ENCODE measurements at places on chromosomes 16 and 17. TPM values are rescaled to one million over a fixed set of nuclear protein-coding genes. Genes with fewer than 3 reads are reported as not detected.
A peak's percentile ranks its signal among the peaks of the same experiment; 100 is the strongest.

Gene OR1F1
- total RNA-seq: not detected

Gene GP2
- total RNA-seq: not detected

Gene GLP2R
- not detected for total RNA-seq

Gene TTC19
- total RNA-seq: 45.3 TPM

Gene ZNF469
- total RNA-seq: 2.6 TPM

Gene USP43
- not detected for total RNA-seq

Gene ZNF624
- 3.1 TPM for total RNA-seq

Gene PIGQ
- total RNA-seq: 43.5 TPM

Gene CMTM1
- total RNA-seq: 2.1 TPM

Gene P2RX1
- total RNA-seq: not detected

DNA sequence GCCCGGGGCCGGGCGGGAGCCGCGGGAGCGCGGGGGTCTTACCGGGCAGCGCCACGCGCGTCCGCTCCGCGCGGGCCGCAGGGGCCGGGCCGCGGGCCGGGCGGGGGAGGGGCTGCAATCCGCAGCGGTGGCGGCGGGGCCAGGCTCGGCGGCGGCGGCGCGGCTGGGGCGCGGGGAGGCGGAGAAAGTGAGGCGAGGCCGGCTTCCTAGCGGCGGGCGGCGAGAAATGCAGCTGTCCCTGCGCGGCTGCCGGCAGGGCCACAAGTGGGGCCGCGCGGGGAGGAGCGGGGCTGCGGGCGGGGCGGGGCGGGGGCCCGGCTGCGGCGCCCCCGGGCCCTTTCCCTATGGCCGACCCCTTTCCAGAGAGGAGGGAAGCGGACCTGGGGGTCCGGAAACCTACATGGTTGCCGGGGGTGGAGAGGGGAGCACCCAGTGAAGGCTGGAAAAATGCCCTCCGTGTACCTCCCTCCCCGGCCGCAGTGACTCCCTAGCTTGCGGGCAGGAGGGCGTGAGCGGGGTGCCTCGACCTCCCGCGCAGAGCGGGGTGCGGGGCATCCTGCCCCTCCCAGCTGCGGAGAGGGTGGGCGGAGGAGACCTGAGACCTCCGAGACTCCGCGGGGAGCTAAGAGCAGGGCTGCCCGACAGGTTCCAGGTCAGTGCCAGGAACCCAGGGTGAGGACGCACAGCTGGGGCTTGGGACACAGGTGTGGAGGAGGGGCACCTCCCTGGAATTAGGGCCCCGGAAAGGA lies at the start of gene CUEDC1:
TSS of gene CUEDC1 (minus strand) at position 230 of the 749 bp plus-strand sequence. CDS start 69,848 bp downstream, outside the sequence.
- DNase-seq: peak; percentile 88

GRCh38 chr16:67862623-67863583 lies 9.9 kb upstream of the EDC4 start:
- peak; percentile 87 for DNase-seq

- no peak for DNase-seq
Observed at GRCh38 chr16:65429504-65430181, 307.8 kb upstream of the CDH11 start.

DNA sequence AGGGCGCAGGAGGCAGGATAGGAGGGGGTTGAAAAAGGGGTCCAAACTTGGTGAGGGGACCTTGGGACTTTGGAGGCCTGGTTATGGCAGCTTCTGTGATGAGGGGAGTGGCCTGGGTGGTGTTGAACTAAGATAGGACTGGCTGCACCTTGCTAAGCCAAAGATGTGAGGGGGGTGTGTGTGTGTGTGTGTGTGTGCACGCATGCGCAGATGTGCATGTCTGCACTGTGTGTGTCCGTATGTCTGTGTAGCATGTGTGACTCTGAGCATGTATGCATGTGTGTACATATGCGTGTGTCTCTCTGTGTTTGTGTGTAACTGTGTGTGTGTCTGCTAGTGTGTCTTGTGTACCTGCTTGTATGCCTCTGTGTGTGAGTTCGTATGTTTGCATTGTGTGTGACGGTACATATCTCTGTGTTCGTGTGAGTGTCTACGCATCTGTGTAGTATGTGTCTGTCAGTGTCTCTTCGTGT lies 4.1 kb downstream of the SLC16A5 start:
- DNase-seq: no peak

- no peak for DNase-seq
Observed at GRCh38 chr16:87135246-87136030, 181.8 kb downstream of the C16orf95 start.

- DNase-seq: peak; percentile 78
Observed at GRCh38 chr16:86761111-86762031, 183.0 kb downstream of the FOXL1 start.

GRCh38 chr17:81910840-81911276 lies 341 bp downstream of the PCYT2 start:
- DNase-seq: peak; percentile 55

DNA sequence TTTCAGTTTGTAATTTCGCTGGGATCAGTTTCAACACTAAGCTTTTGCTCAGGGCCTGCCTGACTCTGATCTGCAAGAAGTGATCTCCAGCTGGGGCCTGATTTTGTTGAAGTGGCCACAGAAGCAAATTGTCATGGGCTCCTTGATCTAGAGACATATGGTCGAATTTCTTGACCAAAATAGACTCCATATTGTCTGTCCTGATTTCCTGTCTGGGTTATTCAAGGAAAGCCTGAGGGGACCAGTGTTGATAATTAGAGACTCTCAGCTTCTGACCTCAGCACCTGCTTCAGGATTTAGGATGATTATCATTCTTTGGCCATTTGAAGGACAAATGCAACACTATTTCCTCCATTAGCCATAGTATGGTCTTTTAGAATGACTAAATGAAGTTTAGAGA lies 48.9 kb upstream of the MSI2 start:
- DNase-seq: no peak

GRCh38 chr17:20253323-20253722 lies 214.0 kb downstream of the LGALS9B start:
- no peak for DNase-seq

GRCh38 chr16:86905302-86905701 lies 327.0 kb downstream of the FOXL1 start:
- no peak for DNase-seq

DNA sequence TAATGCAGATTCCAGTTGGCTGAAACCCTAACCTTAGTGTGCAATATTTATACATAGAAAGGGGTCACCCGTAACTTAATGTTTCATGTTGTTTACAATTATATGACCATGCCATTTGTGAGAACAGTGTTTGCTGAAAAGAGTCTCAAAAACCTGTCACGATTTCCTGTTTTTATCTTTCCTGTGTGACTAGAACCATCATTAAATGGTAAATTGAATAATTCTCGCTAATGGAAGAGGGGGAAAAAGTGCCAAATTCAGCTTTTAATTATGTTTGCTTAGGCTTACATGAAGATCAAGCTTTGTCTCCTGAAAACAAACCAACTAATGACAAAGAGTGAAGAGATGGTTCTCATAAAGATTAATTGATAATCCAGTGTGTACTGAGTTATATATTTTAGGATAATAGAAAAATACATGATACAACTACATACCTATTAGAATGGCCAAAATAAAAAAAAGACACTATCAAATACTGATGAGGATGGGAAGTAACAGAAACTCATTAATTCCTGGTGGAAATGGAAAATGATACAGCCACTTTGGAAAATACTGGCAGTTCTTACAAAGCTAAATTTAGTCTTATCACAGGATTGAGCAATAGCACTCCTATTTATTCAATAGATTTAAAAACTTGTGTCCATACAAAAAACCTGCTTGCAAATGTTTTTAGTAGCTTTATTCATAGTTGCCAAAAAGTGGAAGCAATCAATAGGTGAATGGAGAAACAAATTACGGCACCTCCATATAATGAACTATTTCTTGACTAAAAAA lies 141.7 kb downstream of the CDK5R1 start:
- DNase-seq: no peak

DNA sequence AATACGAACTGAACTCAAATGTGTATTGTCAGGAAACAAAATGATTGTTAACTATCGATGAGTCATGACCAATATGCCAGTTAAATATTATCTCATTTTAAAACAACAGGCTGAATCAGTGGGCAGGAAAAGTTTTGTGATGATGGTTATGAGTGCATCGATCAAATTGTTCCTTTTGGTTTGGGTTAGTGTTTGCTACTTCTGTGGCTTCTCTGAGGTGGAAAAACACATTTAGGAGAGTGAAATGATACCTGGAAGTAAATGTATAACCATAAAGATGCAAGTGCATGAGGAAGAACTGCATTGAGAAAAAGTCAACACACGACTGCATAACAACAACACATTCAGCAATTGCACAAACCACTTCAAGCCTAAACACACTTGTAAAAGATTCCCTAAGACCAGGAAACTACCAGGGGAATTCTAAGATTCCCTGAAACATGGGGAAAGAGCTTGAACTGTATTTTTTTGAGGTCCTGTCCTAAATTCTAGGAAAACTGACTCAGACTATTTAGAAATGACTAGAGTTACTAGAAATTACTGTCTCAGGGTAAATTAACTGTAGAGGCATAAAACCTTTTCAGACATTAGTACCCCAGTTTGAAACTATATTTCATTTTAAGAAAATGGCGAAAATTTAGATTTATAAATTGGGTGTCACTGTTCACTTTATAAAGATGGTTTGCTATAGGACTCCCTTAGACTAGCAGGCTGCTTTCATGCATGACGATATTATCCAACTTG lies 44.8 kb downstream of the CDYL2 start:
- DNase-seq: no peak

DNA sequence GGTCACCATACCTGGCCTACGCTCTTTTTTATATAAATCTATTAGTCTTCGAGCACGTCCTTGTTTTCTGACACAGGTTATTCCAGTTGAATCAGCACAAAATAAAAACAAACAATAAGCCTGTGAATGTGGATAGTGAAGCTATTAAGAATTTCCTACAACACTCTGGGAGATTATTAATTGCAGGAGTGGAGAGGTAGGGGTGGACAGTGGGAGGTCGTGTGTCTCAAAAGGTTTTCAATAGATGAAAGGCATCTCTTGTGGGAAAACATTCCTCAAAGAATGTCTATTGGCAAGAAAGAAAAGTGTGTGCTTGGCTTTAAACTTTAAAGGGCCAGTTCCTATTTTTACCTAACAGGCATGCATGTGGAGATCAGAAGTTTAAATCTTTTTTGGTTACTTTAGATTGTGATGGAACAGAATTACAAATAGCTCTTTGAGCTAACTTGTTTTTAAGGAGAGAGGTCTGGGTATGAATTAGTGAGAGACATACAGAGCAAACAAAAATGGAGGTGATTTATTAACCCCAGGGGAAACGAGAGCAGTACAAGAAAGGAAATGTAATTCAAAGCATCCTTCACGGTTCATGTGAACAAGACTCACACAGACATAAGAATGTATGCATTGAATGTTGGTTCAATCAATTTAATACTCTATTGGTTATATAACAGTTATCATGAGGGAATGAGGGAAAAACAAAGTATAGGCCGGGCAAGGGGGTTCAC lies 9.0 kb downstream of the SMYD4 start:
- DNase-seq: no peak

GRCh38 chr17:4184811-4185210 lies 41.8 kb downstream of the CYB5D2 start:
- DNase-seq: no peak

GRCh38 chr16:62283-62967 lies 8.8 kb downstream of the SNRNP25 start:
- DNase-seq: no peak

DNA sequence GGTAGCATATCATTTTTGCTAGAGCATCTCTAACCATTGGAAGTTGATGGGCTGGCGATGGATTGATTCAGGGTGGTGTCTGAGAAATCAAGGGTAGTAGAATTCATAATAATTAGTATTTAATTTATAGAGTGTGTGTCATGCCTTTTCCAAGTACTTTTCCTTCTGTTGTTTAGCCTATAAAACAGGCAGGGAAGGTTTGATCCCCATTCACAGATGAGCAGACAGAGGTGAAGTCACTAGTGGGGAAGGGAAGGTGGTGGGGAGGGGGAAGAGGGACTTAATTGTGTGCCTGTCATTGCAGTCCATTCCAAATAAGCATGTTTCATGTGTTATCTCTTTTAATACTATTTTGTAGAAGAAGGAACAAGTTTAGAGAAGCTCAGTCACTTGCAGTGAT lies 131.3 kb downstream of the MSI2 start:
- DNase-seq: no peak

DNA sequence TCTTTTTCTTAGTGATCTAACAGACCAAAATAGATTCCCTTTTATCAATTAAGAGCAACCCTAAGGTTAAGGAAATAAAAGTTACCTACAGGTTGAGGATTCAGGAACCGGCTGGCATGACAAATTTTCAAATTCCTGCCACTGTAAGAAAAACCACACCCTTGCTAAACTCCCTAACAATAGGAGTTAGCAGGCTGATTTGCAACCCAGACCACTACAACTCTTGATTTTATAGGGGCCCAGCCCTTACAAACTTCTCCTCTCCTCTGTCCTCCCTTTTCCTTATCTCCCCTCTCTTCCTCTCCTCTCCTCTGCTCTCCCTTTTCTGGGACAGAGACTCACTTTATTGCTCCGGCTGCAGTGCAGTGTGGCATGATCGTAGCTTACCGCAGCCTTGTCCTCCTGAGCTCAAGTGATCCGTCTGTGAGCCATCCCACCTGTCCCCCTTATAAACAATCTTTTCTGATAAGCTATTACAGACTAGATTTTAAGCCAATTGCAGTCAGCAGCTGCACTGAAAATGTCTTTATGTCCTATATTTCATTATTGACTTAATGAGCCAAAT lies 418.9 kb downstream of the CDH8 start:
- DNase-seq: no peak

DNA sequence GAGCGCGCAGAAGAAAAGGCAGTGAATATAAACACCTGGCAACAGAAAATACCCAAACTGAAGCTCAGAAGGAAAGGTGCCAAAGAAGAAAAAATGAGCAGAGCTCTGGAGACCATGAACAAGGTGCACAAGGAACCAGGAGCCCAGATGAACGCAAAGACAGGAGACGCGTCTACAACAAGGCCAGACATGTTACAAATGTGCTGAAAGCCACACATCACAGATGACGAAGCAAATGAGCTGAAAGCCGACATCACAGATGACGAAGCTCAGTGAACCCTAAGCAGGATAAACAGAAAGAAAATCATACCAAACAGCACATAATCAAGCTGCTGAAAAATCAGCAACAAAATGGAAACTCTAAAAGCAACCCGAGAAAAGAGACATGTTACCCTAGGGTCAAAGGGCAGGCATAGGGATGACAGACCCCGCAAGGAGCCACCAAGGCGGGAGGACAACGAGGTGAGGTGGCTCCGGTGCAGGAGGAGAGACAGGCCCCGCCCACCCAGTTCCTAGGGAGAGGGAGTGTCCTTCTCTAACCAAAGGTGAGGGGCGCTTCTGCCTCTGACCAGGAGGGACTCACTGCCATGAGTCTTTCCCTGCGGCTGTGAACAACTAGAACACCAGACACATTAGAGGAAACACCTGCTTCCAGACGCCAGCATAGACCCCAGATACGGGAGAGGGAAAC lies 39.1 kb downstream of the CCDC57 start:
- DNase-seq: no peak

DNA sequence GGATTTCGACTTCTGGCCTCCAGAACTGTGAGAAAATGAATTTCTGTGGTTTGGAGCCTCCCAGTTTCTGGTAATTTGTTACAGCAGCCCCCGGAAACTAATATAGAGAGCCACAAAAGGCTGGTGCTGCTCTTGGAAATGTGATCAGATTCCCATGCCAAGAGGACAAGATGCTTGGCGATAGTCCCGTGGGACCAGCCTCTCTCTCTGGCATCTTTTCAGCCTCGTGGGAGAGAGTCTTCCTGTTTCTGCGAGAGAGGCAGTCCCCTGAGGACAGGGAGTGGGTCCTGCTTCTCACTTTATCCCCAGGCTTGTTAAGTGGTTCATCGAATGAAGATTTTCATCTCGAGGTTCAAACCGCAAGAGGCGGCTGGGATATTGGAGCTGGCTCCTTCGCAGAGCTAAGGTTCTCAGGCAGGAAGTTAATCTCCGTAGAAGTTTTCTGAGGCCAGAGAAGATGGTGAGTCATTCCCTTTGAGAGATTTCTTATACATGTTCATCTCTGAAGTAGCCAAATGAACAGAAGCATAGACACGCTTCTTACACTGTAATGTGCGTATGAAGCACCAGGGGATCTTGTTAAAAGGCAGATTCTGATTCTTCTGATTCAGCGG lies 211.6 kb upstream of the SDK2 start:
- peak; percentile 61 for DNase-seq

All from GM23248 (cell line).